ENCODE measurements at places on chromosomes 2 and 18. TPM values are rescaled to one million over a fixed set of nuclear protein-coding genes. Genes with fewer than 3 reads are reported as not detected.

The FTCDNL1 gene
- total RNA-seq = 0.43 TPM

The ZC3H15 gene
- 53.7 TPM for total RNA-seq

The SCYGR4 gene
- total RNA-seq = not detected

The XIRP2 gene
- 1.9 TPM for total RNA-seq

The LBX2 gene
- total RNA-seq = 1.9 TPM

Data from placental pericyte (primary cell).